Fibroblast of lung (primary cell): ENCODE measurements at places on chromosomes 7 and 10.
A peak's percentile ranks its signal among the peaks of the same experiment; 100 is the strongest.

DNA sequence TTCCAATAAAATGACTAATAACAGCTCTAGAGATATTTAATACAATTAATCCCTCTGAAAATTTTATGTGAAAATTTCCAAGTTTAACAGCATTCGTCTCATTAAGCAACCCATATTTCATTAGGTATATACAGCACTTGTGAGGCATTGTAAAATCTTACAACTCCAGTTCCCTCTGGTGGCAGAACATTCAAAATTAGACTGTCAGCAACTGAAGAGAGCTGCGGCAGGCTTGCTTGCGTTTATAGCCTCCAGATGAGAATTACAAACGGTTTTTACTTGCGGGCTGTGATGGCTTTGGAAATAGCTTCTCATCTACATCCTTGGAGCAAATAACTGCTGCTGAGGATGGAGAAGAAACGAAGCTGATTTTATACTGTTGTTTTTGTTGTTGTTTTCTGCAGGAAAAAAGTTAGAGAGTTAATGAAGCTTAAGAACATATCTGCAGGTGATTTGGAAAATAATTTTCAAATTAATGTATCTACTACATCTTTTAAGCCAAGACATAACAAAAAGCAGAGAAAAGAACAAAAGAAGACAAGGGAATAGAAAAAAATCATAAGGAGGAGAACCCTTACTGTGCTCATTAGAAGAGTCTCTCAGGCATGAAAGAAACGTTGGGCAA lies 171.3 kb downstream of the MAGI2 start:
- peak; percentile 86 for DNase-seq

DNA sequence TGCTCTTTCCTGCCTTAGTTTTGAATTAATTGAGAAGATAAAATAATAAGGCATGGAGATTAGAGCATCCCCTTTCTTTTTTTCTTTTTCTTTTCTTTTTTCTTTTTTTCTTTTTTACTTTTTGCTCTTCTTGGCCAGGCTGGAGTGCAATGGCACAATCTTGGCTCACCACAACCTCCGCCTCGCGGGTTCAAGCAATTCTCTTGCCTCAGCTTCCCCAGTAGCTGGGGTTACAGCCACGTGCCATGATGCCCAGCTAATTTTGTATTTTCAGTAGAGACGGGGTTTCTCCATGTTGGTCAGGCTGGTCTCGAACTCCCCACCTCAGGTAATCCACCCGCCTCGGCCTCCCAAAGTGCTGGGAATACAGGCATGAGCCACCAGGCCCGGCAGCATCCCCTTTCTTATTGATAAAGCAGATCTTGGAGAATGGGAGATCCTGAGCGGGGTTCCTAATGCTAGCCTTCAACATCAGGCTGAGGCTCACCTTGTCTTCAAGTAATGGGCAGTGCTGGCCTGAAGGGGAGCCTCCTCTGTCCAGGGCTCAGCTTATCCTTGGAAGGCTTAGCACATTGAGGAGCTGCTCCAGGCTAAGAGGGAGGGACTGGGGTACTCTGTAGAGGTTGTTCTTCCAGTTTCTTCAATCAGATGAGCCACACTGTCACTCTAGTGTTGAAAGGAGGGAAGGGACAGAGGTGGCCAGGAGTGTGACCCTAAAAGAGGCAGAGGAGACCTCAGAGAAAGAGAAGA lies 27.9 kb downstream of the GSTO2 start:
- DNase-seq: no peak

DNA sequence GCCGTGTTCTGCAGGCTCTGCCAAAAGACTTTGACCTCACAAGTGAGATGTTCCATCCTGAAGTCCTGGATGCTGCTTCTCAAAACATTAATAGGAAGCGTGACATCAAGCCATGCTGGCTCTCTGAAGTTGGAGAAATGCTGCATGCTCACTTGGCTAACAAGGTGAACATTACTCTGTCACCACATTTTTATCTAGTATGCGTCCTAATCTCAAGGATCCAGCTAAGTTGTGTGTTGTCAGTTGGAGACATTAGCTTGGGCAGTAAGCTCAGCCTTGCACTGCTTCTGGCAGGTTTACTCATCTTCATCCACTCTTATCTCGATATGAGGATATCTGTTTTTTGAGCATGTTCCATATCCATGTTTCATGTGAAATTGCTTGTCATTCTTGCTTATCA lies 165.2 kb downstream of the SDK1 start:
- DNase-seq: no peak

DNA sequence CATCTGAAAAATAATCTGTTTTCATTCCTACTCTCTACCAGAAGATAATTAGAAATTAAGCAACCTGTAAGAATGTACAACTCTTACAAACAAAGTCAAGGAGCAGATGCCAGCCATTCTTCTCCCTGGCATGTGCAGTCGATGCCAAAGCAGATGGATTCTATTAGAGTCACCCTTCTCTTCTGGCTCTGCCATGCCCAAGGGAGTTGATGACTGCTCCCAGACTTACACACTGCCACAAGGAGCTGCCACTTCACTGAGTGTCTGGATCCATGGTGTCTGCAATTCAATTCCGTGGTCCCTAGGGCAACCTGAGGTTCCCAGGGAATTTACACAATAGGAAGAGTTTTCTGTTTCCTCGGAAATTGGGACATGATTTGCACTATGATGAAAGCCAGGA lies 89.1 kb upstream of the IFRD1 start:
- DNase-seq: no peak

GRCh38 chr7:87223666-87224065 lies 4.1 kb upstream of the TMEM243 start:
- no peak for DNase-seq

- no peak for DNase-seq
Measured at GRCh38 chr10:89954787-89955566, 253.6 kb downstream of the KIF20B start.

DNA sequence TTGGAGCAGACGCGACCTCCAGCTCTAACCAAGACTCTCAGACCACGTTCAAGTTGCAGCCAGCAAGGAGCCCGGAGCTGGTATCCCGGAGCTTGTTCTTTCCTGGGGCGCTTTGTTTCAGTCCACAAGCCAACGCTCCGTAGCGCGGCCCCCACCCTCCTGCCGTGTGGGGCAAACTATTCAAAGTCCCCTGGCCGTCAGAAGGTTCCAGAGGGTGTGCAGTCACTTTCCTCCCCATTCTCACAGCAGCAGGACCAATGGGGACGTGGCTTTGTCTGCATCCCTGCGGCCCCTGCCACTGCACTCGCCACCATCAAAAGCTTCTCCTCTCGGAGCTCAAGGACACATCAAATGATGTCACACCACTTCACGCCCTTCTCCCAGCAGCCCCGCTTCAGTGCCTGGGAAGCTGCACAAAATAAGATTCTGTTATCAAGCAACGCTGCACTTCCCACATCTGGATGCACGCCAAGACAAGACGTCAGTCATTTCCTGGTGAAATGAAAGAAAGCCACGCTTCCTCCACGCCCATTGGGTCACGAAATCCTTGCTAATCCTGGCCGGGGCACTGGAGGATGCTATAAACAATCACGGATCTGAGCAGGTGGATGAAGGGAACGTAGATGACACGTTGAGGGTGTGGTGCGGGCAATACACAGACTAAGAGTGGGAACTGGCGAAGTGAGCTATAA lies 348.2 kb downstream of the PTPRN2 start:
- no peak for DNase-seq

- no peak for DNase-seq
Measured at GRCh38 chr10:49313501-49314070, 14.6 kb downstream of the C10orf71 start.

DNA sequence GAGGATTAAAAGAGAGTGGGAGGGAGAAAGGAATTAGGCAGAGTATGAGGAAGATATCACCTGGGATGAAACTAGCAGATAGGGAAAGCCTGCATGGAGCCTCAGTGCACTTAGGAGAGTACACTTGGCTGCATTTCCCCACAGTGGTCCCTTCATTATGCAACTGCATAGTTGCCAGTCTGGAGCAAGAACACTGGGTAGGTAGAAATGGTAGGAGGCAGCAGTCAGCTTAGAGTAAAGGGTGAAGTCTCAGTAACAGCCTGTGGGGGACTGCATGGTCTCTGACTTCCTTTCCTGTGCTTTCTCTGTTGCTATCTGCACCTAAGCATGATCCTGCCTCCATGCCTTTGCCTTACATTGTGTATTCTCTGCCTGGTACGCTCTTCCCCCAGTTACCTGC lies 14.0 kb upstream of the PCGF5 start:
- DNase-seq: no peak

- no peak for DNase-seq
Measured at GRCh38 chr7:85479918-85480643, 293.2 kb upstream of the SEMA3D start.

DNA sequence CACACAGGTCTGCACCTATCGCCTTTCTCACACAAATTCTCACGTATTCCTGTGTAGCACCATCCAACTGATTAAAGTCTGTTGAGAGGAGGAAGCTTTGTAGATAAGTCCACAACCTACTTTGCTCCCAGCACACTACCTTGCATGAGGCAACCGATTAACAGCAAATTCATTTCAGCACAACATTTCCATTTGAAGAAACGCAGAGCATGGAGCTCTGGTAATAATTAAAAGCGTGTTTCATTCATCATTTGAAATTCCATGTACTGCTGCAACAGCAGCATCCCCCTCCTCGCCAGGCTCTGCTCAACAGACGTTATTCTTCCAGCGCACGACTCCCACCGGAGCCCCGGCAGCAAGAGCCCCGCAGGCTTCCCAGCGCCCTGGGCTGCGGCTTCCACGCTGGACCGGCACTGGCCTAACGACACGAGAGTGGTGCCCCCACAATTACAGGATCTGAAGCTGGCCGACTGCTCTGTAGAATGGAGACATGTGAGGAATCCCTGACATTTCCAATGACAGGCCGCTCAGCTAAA lies 118.8 kb downstream of the DIP2C start:
- no peak for DNase-seq

DNA sequence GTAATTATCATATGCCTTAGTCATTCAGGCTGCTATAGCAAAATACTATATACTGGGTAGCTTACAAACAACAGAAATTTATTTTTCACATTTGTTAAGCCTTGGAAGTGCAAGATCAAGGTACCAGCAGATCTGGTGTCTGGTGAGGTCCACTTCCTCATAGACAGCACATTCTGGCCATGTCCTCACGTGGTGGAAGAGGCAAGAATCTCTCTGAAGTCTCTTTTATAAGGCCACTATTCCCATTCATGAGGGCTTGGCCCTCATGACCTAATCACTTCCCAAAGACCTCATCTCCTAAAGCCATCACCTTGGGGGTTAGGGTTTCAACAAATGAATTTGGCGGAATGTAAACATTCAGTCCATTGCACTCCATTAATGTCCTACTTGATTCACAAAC lies 137.5 kb upstream of the C1GALT1 start:
- DNase-seq: no peak

GRCh38 chr10:128035557-128035973 lies 90.7 kb downstream of the MKI67 start:
- DNase-seq: peak; percentile 21

- DNase-seq: no peak
Measured at GRCh38 chr7:45098983-45099839, 10.4 kb upstream of the NACAD start.

DNA sequence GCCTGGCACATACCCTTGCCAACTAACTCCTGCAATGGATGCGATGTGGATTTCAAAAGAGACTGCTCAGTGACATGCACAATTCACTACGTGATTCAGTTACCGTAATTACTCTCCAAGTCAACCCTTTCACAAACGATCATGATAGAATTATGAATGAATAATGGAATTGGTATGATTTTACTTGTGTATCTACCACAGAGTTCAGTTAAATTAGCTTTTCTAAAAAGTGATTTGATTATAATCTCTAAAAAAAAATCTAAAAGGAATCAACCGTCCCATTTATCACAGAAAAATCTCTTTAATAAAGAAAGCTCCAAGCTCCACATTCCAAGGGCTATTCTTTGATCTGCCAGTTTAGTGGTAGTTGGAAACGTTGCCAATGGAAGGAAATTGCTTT lies 30.4 kb upstream of the RSU1 start:
- peak; percentile 65 for DNase-seq

DNA sequence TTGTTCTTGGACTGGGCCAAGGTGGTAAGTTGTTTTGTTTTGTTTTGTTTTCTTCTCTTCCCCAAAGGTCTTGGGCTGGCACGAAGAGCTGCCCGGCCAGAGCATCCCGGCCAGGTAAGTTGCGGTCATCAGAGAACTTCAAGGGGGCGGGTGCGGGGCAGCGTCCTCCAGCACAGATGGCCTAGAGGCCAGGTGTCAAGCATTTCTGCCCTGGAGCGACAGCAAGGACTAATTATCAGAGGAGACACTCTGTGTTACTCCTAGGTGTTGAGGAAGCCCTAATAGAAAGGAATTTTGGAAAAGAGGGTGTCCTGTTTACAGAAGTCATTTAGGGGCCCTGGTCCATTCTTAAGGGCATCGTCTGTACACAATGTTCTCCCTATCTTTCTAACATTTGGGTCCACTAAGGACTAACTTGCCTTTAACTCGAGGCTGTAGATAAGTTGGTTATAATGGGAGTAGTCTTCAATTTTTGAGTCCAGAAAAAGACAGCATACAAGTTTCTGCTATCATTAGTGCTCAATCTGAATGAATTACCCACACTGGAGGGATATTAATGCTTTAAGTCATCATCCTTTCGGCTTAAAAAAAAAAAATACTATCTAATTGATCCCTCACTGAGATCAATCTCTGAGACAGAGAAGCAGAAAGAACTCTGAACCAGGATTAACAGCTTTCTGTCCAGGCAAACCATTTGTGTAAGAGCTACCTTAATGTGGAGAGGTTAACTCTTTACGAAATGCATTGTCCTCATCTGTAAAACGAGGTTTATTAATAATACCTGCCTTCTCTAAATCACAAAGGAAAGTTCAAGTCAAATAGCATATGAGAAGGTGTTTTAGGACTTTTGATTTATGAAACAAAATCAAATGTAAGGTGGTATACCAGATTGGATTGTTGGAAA lies 1.5 kb downstream of the ITGB8 start:
- DNase-seq: no peak

- no peak for DNase-seq
Measured at GRCh38 chr10:52574697-52575096, 197.9 kb downstream of the MBL2 start.

DNA sequence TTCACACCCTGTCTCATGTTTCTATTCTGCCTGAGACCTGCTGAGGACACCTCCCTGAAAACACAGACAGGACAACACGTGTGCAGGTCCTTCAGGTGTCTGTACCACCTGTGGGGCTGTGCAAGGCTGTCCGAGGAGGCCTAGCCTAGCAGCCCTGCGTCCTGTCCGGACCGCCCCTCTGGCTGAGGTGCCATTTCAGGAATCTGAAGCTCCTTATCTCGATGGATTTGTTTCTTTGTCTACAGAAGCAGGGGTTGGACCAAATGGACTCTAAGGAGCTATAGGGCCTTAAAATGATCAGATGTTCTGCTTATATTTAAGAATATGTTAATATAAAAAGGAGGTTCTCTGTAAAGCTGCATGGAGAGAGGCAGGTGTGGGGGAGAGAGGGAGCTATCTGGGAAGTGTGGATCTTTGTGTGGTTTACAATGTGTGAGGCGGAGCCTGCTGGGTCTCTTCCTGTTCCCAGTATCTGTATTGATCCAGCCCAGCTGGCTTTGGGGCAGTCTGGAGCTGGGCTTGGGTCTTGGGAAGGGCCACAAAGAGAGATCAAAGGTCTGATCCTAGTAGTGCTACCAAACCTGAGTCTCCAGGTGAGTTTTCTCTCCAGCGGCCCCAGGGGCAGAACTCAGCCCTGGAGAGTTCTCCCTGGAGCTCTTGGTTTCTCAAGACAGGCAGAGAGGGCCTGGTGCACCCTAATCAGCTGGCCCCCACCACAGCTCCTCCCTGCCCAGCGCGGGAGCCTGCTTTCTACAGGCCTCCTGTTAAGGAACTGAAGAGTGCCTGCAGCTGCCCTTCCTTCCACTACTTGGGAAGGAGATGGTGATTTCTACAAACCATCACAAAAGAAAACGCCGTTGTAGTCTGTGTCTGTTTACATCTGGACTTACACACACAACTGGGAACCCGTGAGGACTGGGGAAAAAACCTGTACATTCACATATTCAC lies 3.4 kb upstream of the MNX1 start:
- no peak for DNase-seq
